SJSA1 (cell line): ENCODE measurements at places on chromosomes 6 and 20. TPM values are rescaled to one million over a fixed set of nuclear protein-coding genes. Genes with fewer than 3 reads are reported as not detected.

DNA sequence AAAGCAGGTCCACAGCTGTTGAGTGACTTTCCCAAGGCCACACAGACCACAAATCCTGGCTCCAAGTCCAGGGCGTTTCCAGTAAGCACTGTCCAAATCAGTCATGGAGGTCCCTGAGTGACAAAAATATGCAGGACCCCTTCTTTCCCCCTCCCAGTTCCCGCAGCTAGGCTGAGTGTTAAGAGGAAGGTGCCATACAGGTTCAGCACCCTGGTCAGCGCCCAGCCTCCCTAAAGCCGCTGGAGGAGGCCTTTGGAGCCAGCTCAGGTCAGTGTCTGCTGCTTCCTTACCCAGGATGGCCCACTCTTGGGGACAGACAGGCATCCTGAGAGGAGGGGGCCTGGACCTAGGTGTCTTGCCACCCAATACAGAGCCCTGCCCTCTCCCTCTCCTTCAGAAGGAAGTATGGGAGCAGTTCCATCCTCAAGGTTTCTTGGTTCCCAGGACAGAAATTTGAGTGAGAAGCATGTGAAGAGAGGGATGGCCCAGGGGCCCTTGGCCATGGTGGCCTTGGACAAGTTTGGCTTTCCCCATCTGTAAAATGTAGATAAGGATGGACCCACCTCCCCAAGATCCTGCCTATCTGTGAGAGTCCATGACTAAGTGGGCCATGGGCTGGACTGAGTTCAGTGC is 13.2 kb downstream of the TMEM74B start:
- no peak overlapping the region for H3K27ac ChIP-seq
- peaks cover 31% of the 10 kb centered on the region for H3K36me3 ChIP-seq
- H3K4me1 ChIP-seq, result no peaks in the 10 kb centered on the region
- H3K27me3 ChIP-seq, result no peaks in the 10 kb centered on the region

DNA sequence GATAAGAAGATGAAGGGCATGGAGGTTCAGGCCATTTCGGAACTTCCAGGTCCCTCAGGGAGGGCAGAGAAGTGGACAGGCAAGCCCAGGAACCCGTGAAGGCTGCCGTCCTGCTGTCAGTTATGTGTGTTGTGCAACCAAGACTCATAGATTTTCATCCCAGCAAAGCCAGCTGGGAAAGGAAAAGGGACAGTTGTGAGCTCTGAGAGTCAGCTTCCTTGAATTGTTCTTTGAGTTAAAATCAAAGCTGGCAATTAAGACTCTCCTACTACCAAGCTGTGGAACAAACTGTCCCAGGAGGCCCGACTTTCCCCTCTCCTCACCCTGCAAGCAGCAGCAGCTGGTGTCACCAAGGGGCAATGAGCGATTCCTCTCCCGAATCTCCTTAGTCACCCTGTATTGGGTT is 46.3 kb upstream of the IYD start:
- H3K27ac ChIP-seq, result no peak overlapping the region
- DNase-seq, result no peak
- H3K27me3 ChIP-seq, result no peaks in the 10 kb centered on the region

GRCh38 chr6:5905431-5906339 is 101.0 kb downstream of the NRN1 start:
- no peaks in the 10 kb centered on the region for H3K27me3 ChIP-seq
- DNase-seq, result peak; percentile 77
- 0 out of 2 replicates have a peak overlapping the region, but pooled peaks have one; percentile 16 for H3K27ac ChIP-seq
- H3K4me1 ChIP-seq, result peaks cover 12% of the 10 kb centered on the region
- H3K36me3 ChIP-seq, result no peaks in the 10 kb centered on the region
- no peak overlapping the region for H3K4me3 ChIP-seq

GRCh38 chr6:8218861-8219260 is 116.5 kb upstream of the EEF1E1 start:
- H3K4me1 ChIP-seq, result 0 out of 2 replicates have a peak, but pooled peaks cover 3% of the 10 kb centered on the region
- H3K4me3 ChIP-seq, result no peak overlapping the region
- no peak for DNase-seq

GRCh38 chr6:33717934-33718455 is 6.5 kb upstream of the UQCC2 start:
- H3K27me3 ChIP-seq, result no peaks in the 10 kb centered on the region
- H3K4me1 ChIP-seq, result no peaks in the 10 kb centered on the region
- H3K4me3 ChIP-seq, result no peak overlapping the region
- no peak for DNase-seq
- no peak overlapping the region for H3K27ac ChIP-seq

DNA sequence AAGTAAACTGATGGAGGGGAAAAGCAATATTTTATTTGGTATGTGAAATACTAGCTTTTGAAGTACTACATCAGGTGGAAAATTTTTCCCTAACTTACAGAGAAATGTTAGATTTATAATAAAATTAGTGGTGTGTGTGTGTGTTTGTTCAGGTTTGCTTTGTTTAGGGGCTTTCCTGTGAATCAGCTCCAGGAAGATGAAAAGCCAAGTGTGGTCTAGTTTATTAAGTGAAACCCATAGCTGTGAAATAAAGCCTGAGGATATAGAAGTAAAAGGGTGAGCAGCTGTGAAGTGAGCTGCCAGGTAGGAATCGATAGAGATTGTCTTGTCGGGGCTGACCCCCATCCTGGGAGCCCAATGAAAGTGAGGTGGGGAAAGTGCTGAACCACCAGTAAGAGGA is 347.6 kb upstream of the IMPG1 start:
- H3K36me3 ChIP-seq, result no peaks in the 10 kb centered on the region
- no peaks in the 10 kb centered on the region for H3K4me1 ChIP-seq
- no peaks in the 10 kb centered on the region for H3K27me3 ChIP-seq
- H3K4me3 ChIP-seq, result no peak overlapping the region

Gene PRR18
- total RNA-seq, result 0.76 and 1.0 TPM in 2 replicates

Gene VGLL2
- total RNA-seq, result 0.05 TPM in 1 of 2 replicates, not detected in the other

DNA sequence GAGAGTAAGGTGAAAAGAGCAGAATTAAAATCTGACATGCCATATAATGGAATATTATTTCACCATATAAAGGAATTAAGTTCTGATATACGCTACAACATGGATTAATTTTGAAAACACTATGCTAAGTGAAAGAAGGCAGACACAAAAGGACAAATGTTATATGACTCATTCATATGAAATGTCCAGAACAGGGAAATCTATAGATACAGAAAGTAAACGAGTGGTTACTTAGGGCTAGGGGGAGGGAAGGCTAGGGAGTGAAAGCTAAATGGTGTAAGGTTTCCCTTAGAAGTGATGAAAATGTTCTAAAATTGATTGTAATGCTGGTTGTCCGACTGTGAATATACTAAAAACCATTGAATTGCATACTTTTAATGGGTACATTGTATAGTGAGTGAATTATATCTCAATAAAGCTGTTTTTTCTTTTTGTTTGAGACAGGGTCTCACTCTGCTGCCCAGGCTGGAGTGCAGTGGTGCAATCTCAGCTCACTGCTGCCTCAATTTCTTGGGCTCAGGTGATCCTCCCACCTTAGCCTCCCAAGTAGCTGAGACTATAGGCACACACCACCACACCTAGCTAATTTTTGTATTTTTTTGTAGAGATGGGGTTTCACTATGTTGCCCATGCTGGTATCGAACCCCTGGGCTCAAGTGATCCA is 8.2 kb downstream of the PRPH2 start:
- DNase-seq, result peak; percentile 25
- H3K27ac ChIP-seq, result peak overlapping the region; percentile 39; the same call in 1 of the 2 replicates
- peaks cover 7% of the 10 kb centered on the region for H3K4me1 ChIP-seq
- no peak overlapping the region for H3K4me3 ChIP-seq
- H3K27me3 ChIP-seq, result no peaks in the 10 kb centered on the region

Gene ZSCAN31
- total RNA-seq, result 17.9 and 67.4 TPM in 2 replicates

- peaks cover 21% of the 10 kb centered on the region for H3K36me3 ChIP-seq
- H3K27me3 ChIP-seq, result no peaks in the 10 kb centered on the region
- H3K4me1 ChIP-seq, result peaks cover 35% of the 10 kb centered on the region
- H3K4me3 ChIP-seq, result peak overlapping the region; percentile 87
Measured at GRCh38 chr6:17705428-17705777, 1.3 kb downstream of the NUP153 start.

Gene KIF16B
- 1.9 and 3.7 TPM in 2 replicates for total RNA-seq

Gene ASIP
- total RNA-seq, result not detected in 2 replicates

- no peak overlapping the region for H3K27ac ChIP-seq
- peaks cover 14% of the 10 kb centered on the region for H3K4me1 ChIP-seq
- H3K4me3 ChIP-seq, result no peak overlapping the region
- H3K36me3 ChIP-seq, result no peaks in the 10 kb centered on the region; the same call in 1 of the 2 replicates
- DNase-seq, result no peak
Measured at GRCh38 chr6:3222506-3223038, 4.9 kb downstream of the TUBB2B start.

DNA sequence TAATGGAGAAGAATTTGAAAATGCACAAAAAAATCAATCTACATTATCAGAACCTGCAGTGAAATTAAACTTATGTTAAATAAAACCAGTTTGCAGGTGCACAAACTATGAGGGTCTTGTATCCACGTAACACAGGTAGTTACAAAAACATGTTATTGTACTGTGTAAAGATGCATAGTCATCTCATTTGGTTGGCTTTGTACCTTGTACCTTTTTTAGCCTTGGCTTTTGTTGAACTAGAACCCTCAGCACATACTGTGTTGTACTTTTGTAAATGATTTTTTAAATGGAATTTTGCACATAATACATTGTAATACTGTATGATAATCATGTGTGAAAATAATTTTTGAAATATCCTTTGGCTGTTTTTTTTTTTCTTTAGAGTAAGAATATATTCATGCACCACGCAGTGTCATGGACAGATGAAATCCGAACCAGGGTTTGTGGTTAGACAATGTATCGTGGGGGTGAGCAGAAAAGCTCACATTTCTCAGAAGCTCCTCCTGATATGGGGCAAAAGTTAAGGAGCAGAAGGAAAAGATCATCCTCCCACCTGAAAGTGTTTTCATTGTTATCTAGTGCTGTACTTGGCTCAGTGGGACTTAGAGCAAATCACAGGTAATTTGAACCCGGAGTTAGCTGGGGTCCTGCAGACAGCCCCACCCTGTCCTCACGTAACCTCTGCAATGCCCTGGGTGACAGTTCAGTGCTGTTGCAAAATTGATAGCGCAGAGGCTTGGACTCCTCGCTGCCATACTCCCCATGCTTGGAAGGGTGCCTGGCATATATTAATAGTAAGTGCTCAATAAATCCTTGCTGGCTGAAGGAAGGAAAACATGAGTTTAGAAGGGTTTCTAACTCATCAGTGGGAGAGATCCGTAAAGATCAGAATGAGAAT is 14.8 kb upstream of the NAA20 start:
- no peak for DNase-seq
- H3K4me3 ChIP-seq, result no peak overlapping the region
- no peak overlapping the region for H3K27ac ChIP-seq
- H3K4me1 ChIP-seq, result no peaks in the 10 kb centered on the region

Gene SLC17A1
- total RNA-seq, result not detected in 2 replicates

Gene SIRPD
- not detected in 2 replicates for total RNA-seq

Gene C6orf118
- not detected in 2 replicates for total RNA-seq

DNA sequence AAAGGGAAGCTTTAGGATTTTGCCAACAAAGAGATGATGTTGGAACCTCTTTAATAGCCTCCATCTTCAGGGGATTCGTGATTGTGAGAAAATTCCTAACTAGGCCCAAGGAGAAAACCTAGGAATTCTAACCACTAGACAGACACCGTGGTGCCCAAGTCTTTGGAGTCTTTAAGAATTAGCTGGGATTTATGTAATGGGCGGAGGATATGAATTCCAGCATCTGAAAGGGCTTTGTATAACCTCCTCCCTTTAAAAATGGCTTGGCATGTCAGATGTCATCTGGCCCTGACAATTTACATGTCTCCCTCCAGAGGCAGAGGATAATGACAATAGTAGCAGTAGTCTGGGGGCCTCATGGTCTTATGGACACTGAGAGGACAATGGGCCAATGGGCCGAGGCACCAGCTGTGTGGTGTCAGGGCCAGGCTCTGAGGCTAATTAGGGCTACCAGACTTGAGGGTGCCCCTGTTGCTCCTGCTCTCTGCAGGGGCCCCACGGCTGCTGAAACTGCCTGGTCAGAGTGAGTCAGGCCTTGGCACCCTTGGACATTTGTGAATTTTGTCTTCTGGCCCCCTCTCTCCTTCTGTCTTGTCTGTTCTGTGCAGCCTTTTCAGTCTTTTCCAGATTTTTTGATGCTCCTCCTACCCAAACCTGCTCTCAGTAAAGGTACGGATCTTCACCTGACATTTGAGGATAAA is 113.9 kb downstream of the EDN1 start:
- no peak for DNase-seq
- H3K4me3 ChIP-seq, result no peak overlapping the region
- H3K4me1 ChIP-seq, result peaks cover 14% of the 10 kb centered on the region
- no peaks in the 10 kb centered on the region for H3K36me3 ChIP-seq
- peak overlapping the region; percentile 28; the same call in 1 of the 2 replicates for H3K27ac ChIP-seq

DNA sequence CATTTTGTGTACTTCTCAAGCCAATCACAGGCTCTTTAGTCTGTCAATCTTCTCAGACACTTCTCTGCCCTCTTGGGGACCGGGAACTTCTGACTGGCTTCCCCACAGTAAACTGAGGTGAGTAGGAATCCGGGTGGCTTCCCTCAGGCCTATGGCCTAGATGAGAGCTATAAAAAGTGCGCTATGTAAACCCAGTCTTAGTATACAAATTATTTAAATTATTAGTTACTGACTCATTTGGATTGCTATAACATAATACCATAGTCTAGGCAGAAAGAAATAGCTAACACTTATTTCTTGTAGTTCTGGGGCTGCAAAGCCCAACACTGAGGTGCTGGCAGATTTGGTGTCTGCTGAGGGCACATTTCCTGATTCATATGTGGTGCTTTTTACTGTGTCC is 109.2 kb upstream of the MCHR2 start:
- DNase-seq, result no peak
- no peaks in the 10 kb centered on the region for H3K27me3 ChIP-seq
- H3K4me3 ChIP-seq, result no peak overlapping the region
- H3K36me3 ChIP-seq, result no peaks in the 10 kb centered on the region
- H3K27ac ChIP-seq, result no peak overlapping the region

GRCh38 chr6:37556881-37557644 is 57.4 kb upstream of the CCDC167 start:
- peaks cover 60% of the 10 kb centered on the region for H3K4me1 ChIP-seq
- no peaks in the 10 kb centered on the region for H3K27me3 ChIP-seq
- peak; percentile 86 for DNase-seq

Gene BIRC7
- total RNA-seq, result not detected in 2 replicates

DNA sequence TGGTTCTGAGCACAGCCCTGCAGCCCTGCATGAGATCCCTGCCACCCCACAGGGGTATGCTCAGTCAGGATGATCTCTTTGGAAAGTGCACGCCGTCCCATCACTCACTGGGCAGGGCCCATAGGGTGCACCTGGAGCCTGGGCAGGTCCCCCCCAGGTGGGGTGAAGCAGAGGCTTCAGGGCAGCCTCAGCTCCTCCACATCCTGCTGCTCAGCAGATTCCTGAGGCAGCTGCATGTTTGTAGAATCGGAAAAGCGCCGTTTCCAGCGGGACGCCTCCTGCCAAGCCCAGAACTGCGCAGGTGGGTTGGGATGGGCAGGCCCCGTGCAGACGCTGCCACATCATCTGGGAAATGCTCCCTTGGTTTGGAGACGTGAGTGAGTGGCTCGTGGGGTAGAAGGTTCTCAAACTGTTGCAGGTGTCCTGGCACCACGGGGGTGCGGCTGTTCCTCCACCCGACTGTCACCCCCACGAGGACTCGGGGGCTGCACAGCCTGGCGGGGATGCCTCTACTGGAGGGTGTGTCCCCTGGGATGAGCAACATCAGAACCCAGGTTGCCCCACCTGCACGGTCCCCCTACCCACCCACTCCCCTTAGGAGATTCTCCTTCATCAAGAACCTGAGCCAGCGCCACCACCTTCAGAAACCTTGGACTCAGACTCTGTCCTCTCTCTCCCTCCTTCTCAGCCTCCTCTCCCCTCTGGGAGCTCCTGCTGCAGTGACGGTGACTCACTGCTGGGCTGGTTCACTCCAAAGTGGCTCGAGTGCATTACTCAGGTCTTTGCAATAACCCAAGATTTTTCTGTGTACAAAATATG is 334.1 kb downstream of the TAF4 start:
- no peaks in the 10 kb centered on the region for H3K4me1 ChIP-seq
- no peak for DNase-seq
- no peaks in the 10 kb centered on the region for H3K36me3 ChIP-seq
- peaks cover 25% of the 10 kb centered on the region for H3K27me3 ChIP-seq
- H3K4me3 ChIP-seq, result no peak overlapping the region
